ENCODE measurements at places on chromosomes 6 and 20.

GRCh38 chr6:46628976-46629375 is 23.6 kb downstream of the CYP39A1 start:
- no peak for DNase-seq

DNA sequence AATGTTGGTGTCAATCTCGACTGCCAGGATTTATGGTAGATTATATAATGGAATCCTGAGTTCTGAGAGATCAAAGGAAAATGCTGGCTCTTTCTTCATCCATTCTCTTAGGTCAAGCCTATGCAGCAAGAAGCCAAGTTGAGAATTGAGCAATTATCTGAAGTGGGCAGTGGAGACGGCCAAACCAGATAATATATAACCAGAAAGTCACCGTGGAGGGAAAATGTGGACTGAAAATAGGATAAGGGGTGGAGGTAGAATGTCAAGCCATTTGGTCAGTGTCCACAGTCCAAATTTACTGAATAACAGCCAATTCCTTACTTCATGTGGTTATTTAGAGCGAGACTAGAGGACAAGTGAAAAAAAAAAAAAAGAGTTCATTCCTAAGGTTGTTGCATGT is 107.8 kb upstream of the ESR1 start:
- no peak for DNase-seq

- DNase-seq: peak; percentile 40
Observed at GRCh38 chr20:44309763-44310663, 989 bp downstream of the FITM2 start.

- no peak for DNase-seq
Observed at GRCh38 chr20:53576586-53577318, 16.9 kb downstream of the ZNF217 start.

DNA sequence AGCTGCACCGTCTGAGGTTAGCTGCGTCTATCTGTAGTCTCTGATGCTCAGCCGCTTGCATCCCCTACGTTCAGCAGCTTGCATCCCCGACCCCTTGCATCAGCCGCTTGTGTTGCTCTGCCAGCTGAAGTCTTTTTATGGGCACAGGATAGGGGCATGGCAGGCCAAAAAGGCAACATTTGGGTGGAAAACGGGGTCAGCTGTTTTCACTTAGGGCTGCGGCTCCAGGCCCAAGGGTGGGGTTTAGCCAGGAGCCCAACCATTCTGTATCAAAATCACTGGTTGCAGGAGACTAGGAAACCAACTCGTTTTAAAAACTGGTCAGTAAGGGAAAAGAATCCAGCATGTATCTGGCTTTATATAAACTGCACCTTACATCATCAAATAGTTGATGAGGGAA is 49.9 kb downstream of the FAM50B start:
- no peak for DNase-seq

DNA sequence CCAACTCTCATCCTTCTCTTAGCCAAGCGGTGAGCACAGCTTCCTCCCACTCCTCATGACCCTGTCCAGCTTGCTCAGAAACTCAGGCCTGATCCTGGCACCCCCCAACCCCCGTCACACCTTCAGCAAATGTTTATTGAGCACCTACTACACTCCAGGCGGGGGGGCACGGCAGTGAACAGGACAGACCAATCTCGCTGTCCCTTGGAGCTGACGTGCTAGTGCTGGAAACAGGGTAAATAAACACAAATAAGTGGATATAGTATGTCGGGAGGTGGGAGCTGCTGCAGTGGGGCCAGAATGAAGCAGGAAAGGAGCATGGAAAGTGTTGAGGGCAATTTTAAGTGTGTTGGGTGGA is 7.4 kb upstream of the SPDEF start:
- no peak for DNase-seq

All from hematopoietic multipotent progenitor cell (in vitro differentiated cells).